ENCODE measurements at places on chromosomes 7 and 10.

DNA sequence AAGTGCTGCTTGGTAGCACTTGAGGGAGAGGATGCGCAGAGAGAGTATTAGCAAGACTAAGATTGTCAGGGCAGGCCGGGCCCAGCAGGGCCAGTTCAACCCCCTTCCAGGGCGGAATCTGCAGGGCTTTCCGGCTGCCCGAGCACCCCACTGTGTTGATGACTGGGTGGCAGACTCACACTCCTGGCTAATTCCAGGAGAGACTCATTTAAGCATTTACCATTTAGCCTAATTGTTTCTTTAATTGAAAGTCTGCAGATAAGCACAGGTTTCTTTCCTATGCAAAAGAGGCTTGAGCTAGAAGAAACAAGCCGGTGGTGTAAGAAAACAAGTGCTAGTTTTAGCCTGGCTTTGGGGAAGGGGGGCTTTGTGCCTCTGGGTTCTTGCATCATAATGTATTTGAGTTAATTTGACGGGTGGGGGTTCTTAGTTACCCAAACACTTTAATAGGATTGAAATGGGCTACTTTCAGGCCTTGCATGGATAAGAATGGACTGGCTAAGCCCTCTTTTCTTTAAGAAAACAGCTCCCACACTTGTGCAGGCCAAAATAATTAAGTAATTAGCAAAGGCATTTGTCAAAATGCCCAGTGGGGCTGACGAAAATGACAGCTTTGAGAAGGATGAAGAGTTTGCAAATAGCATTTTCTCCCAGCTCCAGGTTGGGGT, 201.3 kb downstream of the MYOF start:
- DNase-seq = no peak

- DNase-seq = no peak
These were observed 31.6 kb upstream of the C10orf67 start for GRCh38 chr10:23376229-23376655.

- no peak for DNase-seq
These were observed 16.9 kb downstream of the CAMK2G start for GRCh38 chr10:73857446-73857845.

- no peak for DNase-seq
These were observed 797.2 kb downstream of the TNS3 start for GRCh38 chr7:46784732-46785131.

DNA sequence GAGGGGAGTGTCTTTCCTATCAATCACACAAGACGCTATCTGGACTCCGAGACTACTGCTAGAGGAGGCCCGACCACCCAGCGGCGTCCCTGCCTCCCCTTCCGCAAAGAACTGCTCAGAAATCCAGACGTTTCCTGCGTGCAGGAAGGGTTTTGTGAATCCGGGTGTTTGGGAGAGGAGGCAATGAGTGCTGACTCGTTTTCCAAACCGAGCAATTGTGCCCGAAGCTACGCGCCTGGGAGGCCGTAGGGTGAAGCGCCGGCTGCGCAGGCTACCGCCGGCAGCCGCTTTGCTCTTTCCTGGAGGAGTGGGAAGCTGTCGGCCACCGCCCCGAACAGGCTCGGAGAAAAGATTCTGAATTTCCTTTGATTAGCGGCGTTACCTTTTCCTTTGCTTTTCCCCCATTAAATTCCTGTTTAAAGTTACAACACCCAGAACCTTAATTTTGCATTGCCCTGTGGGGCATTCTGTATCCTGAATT, 5.3 kb downstream of the VAX1 start:
- DNase-seq = no peak

DNA sequence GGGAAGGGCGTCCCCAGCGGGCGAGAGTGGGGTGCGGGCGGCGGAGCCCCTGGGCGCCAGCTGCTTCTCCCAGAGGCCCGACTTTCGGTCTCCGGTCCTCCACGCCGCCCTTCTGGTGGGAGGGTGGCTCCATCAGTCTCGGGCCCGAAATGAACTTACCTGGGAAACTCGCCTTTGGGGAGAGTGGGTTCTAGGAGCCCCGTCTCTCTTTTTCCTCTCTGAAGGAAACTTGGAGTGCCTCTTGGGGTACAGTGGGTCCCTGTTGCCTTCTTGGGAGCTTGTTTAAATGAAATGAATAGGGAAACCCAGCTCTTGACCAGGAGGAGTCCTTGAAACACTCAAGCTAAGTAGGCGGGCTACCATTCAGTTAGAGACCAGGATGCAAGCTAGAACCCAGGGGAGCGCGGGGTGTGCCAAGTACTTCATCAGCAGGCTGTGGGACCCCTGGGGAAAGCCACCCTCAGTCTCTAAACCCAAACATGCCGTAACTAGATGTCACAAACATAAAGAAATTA, 1.3 kb downstream of the SLC26A4 start:
- no peak for DNase-seq

DNA sequence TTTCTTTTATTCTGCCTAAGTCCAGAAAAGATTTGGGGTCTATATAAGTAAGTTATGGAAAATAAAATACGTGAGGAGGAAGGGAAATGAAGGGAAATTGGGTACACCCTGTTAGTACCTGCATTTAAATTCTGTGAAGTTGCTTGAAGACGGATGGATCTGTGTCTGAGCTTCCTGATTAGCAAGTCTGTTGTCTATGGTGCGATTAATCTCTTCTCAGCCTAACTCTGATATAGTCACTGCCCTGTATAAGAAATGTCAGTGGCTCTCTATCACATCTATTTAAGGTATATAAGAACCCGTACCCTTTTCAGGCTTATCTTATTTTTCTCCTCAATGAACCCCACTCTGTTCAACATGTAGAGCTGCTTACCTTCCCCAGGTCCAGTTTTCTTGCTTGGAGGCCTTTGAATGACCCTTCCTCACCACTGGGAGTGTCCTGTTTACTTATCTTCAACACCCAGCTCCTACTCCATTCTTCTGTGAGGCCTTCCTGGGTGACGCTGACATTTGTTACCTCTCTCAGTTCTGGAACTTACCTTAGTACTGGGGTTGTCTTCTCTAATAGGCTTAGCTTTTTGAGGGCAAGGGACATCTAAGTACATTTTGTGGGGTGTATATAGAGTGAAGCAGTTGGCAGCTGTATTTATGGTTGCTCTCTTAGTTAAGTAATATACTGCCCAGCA, 149.6 kb upstream of the PRPS1L1 start:
- no peak for DNase-seq

DNA sequence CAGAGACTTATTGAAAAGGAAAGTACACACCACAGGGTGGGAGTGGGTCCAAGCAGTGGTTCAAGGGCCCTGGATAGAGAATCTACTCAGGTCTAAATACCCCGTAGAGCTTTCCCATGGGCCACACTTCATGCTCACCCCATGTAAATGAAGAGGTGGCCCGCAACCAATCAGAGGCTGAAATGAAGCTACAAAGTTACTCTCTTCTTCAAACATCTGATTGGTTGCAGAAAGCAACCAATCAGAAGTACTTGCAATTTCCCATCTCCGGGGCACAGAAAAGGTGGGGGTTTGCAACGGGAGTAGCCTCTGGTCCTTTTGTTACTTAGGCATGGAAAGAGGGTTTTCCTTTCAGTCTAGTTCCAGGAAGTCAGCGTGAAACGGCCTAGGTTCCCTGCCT, 15.2 kb upstream of the GALNTL5 start:
- DNase-seq = no peak

GRCh38 chr10:14276210-14276609, 54.5 kb downstream of the FRMD4A start:
- no peak for DNase-seq

DNA sequence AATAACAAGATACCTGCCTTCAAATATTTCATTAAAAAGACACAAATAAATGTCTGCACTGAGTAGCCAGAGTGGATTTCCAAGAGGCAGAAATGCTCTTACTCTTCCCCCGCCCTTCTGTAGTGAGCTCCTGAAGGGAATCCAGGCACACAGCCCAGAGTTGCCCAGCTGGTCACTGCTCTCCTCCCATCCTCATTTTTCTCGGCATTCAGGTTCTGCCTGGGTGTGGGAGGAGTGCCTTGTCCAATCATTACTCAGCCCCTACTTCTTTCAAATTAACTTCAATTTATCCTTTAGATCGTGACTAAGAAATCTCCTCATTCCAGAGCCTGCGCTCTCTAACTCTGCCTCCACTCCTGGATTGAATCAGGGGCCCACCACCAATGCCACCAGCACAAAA, 12.2 kb downstream of the CCDC6 start:
- DNase-seq = no peak

GRCh38 chr7:30001998-30002397, 12.4 kb upstream of the SCRN1 start:
- DNase-seq = no peak

- DNase-seq = peak; percentile 60
These were observed 557 bp downstream of the TMEM120A start for GRCh38 chr7:75993689-75994387.

- DNase-seq = no peak
These were observed 191.8 kb upstream of the SEMA3C start for GRCh38 chr7:81110673-81111072.

GRCh38 chr10:102634686-102635085, 9.6 kb upstream of the TRIM8 start:
- DNase-seq = no peak
